Liver (tissue), 10 donors: ENCODE measurements at places on chromosomes 4 and X. TPM values are rescaled to one million over a fixed set of nuclear protein-coding genes. Genes with fewer than 3 reads are reported as not detected.

SOD3 gene
- total RNA-seq = 5.8 TPM

DNA sequence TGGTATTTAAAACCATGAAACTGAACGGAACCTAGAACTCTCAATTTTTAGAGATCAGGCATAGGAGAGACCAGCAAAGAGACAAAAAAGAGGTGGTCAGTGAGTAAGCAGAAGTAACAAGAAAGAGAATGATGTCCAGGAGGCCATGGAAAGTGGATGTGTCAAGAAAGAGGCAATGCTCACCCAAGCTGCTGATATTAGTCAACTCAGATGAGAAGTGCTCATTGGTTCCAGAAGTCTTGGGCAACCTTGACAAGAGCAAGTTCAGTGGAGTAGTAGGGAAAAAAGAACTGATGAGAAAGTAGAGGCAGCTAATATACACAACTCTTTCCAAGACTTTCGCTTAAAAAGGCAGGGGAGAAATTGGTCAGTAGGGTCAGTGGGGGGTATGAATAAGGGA, 23.0 kb upstream of the CCDC149 start:
- DNase-seq = no peak

CT45A5 gene
- total RNA-seq = not detected

EIF1AX gene
- 23.9 TPM for total RNA-seq

- no peak for DNase-seq
Observed at GRCh38 chr4:68272380-68272779, 26.9 kb upstream of the TMPRSS11B start.

TEX13D gene
- total RNA-seq = not detected

STK32B gene
- 0.28 TPM for total RNA-seq

DNA sequence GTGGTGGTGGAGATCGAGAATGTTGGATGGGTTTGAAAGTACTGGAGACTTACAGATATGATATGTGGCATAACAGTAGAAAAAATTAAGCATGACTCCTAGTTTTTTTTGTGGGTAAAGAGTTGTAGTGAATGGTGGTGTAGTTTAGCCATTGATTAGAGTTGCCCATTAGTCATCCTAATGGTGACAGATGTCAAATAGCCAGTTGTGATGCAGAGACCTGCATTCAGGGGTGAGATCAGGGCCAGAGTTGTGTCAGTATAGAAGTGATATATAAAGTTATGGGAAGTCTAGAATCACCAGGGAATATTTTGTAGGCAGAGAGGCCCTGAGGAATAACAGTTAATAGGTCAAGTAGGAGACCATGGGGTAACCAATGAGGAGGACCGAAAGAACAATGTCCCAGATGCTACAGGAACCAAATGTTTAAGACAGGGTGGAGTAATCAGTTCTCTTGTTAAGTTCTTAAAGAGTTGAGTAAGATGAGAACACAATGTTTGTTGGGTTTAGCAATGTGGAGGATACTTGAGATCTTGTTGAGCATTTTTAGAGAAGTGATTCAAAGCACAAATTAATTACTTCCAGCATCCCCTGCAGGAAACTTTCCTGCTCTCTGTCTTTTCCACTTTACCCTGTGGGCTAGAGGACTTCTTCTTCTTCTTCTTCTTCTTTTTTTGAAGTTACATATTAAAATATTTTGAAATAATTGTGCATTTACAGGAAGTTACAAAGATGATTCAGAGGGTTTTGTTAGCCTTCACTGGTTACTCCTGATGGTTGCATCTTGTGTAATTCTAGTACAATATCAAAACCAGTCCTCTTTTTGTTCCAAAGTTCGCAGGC, 13.3 kb downstream of the SGMS2 start:
- DNase-seq = no peak

DNA sequence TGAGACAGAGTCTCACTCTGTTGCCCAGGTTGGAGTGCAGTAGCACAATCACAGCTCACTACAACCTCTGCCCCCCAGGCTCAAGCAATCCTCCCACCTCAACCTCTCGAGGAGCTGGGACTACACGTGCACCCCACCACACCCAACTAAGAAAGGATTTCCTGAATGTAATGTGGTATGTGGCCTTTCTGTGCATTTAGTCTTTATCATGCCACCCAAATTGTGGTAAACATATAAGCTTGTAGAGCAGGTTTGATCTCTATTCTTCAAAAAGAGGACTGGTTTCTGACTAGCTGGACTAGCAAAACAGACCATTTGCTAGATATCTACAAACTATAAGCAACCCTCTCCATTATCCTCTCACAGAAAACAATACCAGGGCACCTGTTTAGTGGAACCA, 33.6 kb downstream of the ELOVL6 start:
- no peak for DNase-seq

AMOT gene
- 1.5 TPM for total RNA-seq
